ENCODE measurements at places on chromosomes 1 and 21.
A peak's percentile ranks its signal among the peaks of the same experiment; 100 is the strongest.

DNA sequence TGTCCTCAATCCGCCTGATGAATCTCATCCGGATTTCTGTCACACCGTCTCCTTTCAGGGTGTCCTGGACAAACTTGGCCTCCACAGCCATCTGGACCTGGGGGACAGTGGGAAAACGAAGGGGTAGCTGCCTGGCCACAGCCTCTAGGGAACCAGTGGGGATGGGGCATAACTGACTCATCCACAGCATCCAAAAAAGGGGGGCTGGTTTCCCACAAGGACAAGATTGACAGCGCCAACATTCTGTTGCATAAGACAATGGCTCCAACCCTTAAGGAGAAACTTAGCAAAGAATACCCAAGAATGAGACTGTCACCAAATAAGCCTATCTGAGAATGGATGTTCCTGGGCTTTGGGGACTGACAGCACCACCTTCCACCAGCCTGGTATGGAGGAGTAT is 12.1 kb downstream of the TRAPPC3 start:
- DNase-seq: no peak

DNA sequence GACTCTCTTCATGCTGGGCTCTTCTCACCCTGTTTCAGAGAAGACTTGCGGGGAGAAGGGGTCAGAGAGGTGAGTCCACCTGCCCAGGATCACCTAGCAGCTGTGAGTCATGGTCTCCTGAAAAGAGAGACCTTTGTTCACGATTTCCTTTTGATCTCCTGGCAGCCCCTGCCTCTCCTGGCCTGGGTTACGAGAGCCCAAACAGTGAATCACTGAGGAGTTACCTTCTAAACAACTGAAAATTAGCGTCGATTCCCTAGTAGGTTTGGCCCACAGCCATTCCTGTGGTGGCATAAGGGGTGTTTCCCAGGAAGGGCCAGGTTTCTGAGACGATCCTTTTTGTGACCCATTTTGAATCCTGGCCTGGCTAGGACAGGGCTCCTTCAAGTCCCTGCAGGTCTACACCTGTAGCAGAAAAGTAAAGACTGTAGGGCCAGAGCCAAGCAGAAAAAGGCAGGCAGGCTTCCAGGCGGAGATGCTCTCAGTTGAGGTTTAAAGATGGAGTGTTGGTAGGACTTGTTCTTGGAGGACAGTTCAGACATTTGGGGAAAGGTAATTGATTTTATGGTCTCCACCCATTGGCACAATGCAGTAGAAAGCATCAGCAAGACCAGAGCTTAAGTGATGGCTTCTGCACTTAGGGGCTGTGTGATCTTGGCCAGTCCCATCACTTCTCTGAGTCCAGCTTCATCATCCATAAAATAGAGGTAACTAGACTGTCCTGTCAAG is 2.1 kb upstream of the PLA2G2E start:
- no peak for DNase-seq

- DNase-seq: peak; percentile 4
Measured at GRCh38 chr1:14915356-14916054, 238.0 kb upstream of the TMEM51 start.

- no peak for DNase-seq
Measured at GRCh38 chr1:201515895-201516294, 9.0 kb upstream of the CSRP1 start.

- DNase-seq: peak; percentile 87
Measured at GRCh38 chr1:160837558-160838205, 25.0 kb downstream of the CD244 start.

DNA sequence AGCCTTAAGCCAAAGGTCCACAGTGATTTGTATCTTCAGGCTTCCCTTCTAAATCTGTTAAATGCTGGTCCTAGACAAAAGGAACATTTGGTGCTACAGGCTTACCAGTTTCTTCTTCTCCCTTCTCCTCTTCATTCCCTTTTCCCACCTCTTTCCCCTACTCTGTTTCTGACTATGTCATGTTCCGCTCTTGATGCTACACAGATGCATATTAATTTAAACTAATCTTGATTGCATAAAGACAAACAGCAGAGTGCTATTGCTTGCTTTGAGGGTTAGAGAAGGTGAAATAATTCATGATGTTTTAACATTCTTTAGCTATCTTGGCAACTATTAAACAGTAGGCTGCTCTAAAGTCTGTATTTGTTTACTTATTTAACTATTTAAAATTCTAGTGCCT is 34.3 kb upstream of the COL24A1 start:
- no peak for DNase-seq

- no peak for DNase-seq
Measured at GRCh38 chr1:209390764-209391163, 192.8 kb upstream of the CAMK1G start.

GRCh38 chr1:31767225-31767624 is 3.1 kb upstream of the ADGRB2 start:
- no peak for DNase-seq

GRCh38 chr1:36557041-36558000 is 74.6 kb upstream of the CSF3R start:
- no peak for DNase-seq

DNA sequence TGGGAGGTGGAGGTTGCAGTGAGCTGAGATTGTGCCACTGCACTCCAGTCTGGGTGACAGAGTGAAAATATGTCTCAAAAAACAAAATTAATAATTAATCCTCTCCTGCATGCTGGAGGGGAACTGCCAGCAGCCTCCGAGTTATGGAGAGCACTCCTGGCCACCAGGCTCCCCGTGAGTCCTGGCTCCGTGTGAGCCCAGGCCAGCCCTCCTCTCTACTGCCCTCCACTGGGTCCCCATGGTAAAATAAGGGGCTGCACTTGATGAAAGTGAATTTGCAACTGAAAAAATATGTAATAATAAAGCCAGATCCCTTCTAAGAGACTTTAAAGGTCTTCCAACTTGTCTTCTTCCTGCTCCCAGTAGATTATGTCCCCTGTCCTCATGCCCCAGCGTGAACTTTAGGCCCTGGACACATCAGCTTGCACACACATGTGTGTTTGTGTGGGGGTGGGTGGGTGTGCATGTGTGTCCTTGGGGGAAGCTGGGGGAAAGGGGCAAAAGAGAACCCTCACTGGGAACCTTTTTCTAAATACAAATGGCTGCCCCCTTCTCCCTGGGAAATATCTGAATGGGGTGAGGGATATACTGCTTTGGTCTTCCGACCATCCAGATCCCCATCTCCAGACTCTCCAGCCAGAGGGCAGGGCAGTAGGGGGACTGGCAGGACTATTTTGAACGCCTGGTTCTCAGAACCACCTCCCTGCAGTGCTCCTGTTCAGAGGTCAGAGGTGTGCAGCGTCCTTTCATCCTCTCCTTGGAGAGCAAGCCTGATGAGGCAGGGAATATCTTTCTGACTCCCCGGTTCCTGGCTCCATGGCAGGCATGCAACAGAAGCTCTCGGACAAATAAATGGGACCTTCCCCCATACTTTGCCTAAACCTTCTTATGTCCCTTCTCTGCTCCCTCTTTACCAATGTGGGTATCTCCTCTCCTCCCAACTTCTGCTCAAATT is 26.2 kb downstream of the NEK2 start:
- no peak for DNase-seq

DNA sequence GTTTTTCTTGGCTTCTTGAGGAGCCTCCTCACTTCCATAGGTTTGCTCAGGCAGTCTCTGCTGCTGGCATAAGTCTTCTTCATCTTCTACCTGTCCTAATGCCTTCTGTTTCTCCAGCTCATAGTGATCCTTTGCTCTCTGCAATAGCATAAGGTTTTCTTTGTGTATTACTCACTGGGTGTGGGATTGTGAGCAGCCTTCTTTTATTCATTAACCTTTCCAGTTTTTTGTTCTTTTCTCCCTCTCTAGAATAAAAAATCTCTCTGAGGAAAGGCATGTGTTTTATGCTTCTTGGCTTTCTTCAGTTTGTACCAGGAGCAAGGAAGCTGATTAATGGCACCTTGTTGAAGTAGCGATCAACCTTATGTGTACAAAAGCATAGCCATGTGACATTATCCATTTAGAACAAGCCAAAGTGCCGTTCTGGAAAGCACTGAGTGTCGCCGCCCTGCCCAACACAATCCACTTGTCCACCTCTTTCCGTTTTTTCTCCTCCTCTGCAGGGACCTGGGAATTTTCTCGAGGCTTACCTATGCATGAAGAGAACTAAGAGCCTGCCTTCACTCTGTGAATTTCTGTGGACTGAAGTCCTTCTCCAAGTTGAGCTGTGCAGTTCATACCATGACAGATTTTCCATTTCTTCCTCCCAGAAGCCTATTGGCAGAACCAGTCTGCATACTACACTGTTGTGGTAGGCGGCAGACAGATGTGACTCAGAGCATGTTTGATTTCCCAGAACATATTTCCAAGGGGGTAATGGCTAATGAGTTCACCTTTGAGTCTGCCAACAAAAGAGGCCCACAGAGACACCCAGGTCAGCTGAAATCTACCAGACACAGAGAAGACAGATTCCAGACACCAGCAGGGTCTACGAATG is 39.0 kb downstream of the DPT start:
- DNase-seq: no peak

GRCh38 chr1:10583641-10584040 is 108.9 kb downstream of the PEX14 start:
- no peak for DNase-seq

DNA sequence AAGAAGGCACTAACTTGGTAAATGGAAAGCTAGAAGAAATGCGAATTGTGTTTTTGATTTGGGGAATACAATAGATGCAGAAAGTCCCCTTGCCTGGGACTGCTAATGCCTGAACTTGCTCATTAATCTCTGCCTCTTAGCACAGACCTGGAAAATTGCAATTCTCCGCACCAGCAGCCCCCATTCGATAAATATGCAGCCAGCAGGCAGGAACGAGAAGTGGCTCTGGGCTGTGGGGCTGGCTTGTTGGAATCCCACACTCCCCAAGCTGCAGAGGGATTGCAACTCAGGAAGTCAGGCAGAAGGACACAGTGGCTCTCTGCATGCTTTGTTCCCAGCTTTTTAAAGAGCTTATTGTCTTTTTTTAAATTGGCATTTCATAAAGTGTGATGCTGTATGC is 51.3 kb downstream of the PCP4 start:
- no peak for DNase-seq

- DNase-seq: no peak
Measured at GRCh38 chr1:78511334-78511733, 20.6 kb downstream of the PTGFR start.

- DNase-seq: no peak
Measured at GRCh38 chr1:107457989-107458388, 317.1 kb downstream of the NTNG1 start.

- peak; percentile 65 for DNase-seq
Measured at GRCh38 chr1:179883040-179883744, 1.1 kb downstream of the TOR1AIP1 start.

- no peak for DNase-seq
Measured at GRCh38 chr1:91619881-91620280, 119.2 kb downstream of the CDC7 start.

DNA sequence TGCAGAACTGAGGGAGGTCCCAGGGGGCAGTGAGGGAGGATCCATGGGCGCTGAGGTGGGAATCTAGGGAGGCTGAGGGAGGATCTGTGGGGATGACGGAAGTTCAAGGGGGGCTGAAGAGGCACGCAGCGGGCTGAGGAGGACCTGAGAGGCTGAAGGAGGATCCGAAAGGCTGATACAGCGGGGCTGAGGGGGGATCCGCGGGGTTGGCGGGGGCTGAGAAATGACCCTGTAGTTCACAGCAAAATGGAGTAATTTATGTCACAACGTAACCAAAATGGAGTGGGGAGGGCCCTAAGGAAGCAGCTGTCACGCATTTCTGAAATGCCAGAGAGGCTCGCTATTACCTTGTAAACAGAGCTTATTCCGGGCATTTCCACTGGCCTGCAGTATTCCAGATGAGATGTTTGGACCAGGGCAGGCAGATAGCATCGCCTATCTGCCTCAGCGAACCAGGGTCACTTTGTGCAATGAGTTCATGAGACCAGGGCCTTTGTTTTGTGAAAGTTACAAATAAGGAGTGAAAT is 926 bp upstream of the MRPL55 start:
- no peak for DNase-seq

DNA sequence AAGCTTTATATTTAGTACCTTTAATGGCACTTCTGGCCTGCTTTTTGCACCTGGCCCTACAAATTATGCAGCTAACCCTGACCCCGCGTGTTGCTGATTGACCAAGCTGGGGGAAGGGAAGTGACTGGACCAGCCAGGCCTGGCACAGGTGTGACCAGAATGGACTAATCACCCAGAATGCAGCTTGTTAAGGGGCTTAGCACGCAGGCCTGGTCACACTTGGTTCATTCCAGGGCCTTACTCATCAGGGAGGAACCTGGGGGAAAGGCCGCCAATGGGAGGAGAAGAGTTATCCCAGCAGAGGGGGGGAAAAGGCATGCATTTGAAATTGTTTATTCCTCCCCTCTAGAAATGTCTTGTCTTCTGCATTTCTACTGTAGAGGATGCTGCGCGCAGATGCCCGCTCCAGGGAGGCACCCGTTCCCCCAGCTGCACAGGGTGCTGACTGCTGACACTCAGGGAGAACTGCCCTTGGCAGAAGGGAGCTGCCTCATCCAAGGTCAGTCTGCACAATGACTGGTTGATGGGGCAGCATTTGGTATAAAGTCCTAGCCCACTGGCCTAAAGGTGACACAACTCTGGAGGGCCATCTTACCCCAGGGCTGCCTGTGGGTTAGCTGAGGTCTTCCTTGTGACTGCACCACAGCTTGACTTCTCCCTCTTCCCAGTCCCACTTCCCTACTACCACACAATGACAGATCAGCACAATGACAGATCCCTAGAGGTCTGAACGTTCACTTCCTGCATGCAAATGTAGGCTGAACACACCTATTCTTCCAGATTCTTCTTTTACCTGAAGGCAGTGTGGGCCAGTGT is 29.0 kb downstream of the DHCR24 start:
- no peak for DNase-seq

GRCh38 chr1:25771221-25772114 is 28.5 kb upstream of the SELENON start:
- DNase-seq: no peak

- no peak for DNase-seq
Measured at GRCh38 chr1:22527555-22528296, 35.6 kb upstream of the EPHA8 start.

GRCh38 chr1:113094506-113094905 is 21.5 kb downstream of the LRIG2 start:
- no peak for DNase-seq

- DNase-seq: no peak
Measured at GRCh38 chr1:214228976-214229375, 52.0 kb upstream of the SMYD2 start.

DNA sequence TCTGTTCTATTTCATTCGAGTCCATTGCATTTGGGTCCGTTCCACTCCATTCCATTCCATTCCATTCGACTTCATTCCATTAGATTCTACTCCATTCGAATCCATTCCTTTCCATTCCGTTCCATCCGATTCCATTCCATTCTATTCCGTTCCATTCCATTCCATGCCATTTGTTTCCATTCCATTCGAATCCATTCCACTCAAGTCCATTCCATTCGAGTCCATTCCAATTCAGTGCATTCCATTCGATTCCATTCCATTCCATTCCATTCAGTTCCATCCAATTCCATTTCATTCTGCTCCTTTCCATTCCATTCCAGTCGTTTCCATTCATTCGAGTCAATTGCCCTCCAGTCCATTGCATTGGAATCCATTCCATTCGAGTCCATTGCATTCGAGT is 2603.7 kb upstream of the TPTE start:
- DNase-seq: no peak

Data from CD4-positive, alpha-beta T cell treated with Interleukin-4 for 1 hour (primary cell).